ENCODE measurements at places on chromosomes 13 and 19.
A peak's percentile ranks its signal among the peaks of the same experiment; 100 is the strongest.

- no peak for DNase-seq
Measured at GRCh38 chr13:51805313-51805712, 1.4 kb upstream of the DHRS12 start.

GRCh38 chr19:43438291-43439031 lies 23.8 kb downstream of the TEX101 start:
- peak; percentile 76 for DNase-seq

DNA sequence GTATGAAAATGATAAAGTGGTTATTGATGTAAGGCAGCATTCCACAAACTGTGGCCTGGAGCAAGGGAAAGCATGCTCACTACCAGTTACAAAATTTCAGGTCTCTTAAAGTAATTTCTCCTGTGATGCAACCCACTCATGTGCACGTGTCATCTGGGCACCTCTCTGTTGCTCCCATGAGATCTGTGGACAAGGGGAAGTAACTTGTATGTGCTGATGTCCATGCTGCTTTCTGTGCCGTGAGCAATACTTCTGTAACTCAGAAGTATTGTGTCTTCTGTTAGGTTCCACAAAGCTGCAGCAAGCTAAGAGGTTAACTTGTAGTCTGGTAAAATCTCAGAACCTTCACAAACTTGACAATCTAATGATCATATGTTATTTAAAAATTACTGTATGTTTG lies 930.0 kb upstream of the SLITRK6 start:
- DNase-seq = no peak

DNA sequence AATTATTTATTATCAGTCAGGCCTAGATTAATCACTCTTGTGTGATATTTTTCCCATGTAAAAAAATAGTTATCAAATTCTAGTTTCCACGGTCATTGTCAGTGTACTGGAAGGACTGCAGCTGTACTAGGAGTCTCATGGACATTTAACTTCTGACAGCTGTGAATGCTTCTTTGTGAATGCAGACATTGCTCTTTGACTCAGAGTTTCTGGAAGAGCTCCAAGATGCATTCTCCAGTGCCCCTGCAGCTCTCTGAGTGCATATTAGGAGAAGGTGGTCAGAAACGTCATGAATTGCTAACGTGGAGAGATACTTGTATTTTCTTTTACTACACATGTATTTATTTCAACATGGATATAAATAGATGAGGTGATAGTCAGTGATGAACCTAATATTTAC lies 9.7 kb upstream of the SLITRK5 start:
- no peak for DNase-seq

DNA sequence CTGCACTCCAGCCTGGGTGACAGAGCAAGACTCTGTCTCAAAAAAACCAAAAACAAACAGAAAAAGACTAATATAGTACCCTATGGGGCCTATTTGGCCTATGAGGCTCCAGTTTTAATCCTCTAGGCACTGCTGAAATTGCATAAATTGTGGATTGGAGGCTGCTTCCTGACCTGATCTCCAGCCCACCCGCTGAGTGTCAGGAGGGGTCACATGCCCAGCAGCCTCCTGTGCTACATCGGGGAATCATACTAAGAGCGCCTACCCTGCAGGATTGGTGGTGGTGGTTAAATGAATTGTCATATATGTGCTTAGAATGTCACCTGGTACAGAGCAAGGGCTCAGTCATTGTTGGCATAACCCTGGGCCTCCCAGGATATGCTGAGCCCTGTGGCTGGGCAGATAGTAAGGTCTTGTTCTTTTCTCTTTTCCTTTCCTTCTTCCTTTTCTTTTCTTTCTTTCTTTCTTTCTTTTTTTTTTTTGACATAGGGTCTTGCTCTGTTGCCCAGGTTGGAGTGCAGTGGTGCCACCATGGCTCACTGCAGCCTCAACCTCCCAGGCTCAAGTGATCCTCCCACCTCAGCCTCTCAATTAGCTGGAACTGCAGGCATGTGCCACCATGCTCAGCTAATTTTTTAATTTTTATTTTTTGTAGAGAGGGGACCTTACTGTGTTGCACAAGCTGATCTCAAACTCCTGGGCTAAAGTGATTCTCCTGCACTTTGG lies 31.3 kb downstream of the LTBP4 start:
- DNase-seq = no peak

GRCh38 chr19:36225219-36225892 lies 10.4 kb downstream of the ZNF146 start:
- DNase-seq = peak; percentile 39

- DNase-seq = peak; percentile 95
Measured at GRCh38 chr13:98083507-98083906, 59.4 kb upstream of the FARP1 start.

DNA sequence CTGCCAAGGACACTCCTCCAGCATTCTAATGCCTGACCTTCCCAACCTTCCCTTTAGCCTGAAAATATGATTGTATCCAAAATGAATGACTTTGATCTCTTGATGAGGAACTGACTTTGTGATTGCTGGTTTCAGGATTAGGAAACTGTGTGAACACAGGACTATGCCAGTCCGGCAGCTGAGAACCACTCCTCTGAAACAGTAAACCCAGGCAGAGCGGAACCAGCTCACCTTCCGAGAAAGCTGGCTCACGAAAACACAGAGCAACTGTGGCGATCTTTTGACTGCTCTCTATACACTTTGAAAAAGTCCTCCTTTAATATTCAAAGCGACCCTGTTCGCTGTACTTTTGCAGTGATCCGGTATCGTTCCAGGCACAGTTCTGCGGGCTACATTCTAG lies 258.8 kb upstream of the IRS2 start:
- DNase-seq = no peak

- DNase-seq = no peak
Measured at GRCh38 chr13:85379433-85379832, 419.8 kb downstream of the SLITRK6 start.

GRCh38 chr13:85277748-85278147 lies 521.5 kb downstream of the SLITRK6 start:
- DNase-seq = no peak

DNA sequence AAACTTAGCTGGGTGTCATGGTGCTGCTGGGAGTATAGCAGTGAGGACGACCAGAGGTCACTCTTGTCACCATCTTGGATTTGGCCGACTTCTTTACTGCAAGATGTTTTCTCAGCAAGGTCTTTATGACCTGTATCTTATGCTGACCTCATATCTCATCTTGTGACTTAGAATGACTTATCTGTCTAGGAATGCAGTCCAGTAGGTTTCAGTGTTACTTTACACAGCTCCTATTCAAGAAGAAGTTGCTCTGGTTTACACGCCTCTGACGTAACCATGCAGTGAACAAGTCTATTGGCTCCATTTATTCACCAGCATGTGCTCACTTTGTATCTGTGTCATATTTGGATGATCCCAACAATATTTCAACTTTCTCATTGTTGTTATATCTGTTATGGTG lies 26.7 kb downstream of the ZNF850 start:
- DNase-seq = no peak

DNA sequence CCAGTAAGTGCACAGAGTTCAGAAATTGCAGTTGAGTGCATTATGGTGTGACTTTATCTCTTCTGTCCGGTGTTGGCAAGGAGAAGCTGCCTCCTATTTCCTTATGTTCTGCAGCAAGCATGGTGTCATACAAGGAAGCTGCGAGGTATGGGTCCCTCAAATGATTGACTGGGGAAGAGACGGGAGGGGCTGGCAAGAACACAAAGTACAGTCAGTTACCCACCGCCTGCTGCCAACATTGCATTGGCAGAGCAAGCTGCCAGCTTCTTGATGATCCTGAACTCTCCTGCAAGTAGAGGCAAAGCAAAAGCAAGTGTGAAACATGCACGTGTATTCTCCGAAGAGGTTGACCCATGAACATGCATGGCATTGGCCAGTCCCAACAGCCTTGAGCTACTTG lies 1013.6 kb downstream of the UQCRFS1 start:
- no peak for DNase-seq

DNA sequence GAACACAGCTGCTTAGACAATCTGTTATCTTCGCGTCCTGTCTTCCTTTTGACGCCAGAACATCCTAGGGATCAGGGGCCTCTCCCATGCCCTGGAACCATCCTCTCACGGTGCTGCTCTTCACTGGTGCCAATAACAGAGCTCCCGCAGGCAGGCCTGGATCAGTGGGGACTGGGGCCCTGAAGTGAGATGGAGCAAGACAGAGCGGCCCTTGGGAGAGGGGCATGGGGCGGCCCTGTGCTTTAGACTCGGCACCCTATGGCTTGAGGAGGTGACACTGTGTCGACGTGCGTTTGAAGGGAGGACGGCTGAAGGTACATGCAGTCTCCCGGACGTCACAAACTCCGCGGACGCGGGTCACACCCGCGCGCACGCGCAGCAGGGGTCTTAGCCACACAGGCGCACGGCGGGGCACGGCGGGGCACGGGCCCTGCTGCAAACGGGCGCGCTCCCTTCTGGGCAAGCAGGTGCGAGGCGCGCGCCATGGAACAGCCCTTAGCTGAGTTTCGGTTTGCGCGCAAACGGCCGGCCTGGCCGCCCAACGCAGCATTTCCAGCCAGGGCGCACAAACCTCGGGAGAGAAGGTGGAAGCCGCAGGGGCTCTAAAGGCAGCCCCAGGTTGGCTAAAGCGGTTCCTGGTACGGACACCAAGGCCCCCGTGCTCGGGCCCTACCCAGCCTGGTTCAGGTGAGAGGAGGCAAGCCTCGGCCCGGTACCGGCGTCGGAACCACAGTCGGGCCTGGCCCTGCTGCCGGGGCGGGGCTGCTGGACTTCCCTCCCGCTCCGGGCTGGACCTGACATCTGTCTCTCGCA lies 16.5 kb upstream of the RNF17 start:
- DNase-seq = no peak

GRCh38 chr19:13063461-13064091 lies 39.1 kb downstream of the LYL1 start:
- DNase-seq = no peak

DNA sequence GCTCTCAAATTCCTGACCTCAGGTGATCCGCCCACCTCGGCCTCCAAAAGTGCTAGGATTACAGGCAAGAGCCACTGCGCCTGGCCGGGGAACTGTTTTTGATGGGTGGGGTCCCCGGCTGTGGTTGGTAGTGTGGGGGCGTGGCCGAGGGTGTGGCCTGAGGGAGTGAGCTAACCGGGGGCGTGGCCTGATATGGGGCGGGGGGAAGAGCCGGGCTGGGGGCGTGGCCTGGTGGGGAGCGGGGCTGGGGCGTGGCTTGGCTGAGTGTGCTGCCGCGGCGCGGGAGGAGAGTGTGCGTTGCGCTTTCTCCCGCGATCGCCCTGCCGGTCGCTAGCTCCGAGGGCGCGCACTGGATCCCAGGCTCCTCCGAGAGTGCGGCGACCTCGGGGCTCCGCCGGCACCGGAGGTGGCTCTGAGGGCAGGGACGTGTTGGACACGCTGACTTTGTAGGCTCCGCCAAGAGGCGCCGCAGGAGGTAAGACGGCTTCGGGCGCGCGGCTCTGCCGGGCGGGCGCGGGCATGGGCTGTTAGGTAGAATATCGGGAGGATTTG lies at the start of gene SPATA13:
Gene SPATA13 (plus strand): TSS at position 263 of the 552 bp plus-strand sequence. CDS start 62,210 bp downstream, outside the sequence.
- DNase-seq = peak; percentile 73

DNA sequence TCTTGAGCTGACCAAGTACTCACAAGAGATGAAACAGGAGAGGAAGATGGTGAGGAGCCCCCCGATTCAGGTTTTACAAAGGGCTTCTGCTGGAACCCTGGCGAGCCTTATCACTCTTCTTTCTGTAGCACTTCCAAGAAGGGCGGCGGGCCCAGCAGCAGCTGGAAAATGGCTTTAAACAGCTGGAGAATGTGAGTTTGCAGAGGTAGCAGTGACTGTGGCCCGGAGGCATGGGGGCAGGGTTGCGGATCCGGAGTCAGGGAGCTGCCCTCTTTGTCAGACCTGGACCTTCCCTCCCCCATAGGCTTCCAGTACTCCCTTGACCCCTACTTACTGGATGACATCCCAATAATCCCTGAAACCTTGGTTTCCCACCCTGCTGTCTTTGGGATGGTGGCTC lies 3.6 kb downstream of the TRIP10 start:
- DNase-seq = no peak

- no peak for DNase-seq
Measured at GRCh38 chr13:110825516-110825915, 89.4 kb downstream of the ANKRD10 start.

GRCh38 chr13:46314587-46314986 lies 72.5 kb downstream of the RUBCNL start:
- DNase-seq = no peak

GRCh38 chr19:33906578-33907335 lies 110.1 kb downstream of the KCTD15 start:
- no peak for DNase-seq

DNA sequence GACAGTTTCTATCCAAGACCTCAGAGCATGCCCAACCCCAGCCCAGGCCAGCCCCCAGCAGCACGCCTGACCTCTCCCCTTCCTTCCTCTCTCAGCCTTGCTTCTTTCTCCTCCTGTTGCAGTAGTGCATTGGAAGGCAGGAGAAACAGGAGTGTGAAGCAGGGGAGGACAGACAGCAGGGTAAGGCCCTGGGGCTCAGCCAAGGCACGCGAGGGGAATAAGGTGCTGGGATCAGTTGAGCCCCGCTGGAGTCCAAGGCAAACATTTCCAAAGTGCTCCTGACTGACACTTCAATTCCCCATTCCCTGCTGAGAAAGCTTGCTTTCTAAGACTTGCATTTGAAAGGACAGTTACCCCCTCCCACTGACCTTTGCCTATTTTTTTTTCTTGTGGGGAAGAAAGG lies 73.1 kb upstream of the OLFM4 start:
- DNase-seq = no peak

DNA sequence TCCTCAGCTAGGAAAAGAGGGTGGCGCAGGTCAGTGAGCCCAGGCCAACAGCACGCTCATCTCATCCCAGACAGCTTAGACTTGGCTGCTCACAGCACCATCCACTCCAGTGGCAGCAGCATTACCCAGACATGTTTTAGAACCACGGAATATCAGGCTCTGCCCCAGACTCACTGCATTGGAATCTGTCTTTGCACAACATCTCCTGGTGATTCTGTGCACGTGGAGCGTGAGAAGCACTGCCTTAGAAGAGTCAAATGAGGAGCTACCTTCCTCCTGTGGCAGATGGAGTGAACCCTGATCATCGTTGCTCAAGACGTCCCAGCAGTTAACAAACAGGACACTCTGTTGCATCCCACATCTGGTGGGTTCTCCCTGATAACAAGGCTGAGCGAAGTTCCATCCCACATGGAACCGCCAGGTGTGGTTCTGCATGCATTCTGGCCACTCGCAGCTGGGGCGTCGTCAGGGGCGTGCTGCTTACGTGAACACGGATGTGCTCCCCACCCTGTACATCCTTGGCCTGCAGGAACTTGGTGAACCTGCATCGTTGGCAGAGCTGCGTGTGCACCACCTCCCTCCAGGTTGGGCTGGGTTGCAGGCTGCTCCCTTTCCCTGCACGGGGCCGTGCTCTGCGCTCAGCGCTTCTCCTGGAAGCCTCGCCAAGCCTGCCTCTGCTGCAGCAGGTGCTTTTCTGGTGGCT lies 25.2 kb upstream of the ATP11A start:
- peak; percentile 25 for DNase-seq

GRCh38 chr13:110218581-110219201 lies 88.3 kb downstream of the COL4A1 start:
- DNase-seq = no peak
